ENCODE measurements at places on chromosomes 7 and 10. TPM values are rescaled to one million over a fixed set of nuclear protein-coding genes. Genes with fewer than 3 reads are reported as not detected.

Gene LBX1
- not detected for total RNA-seq

Gene EVX1
- 0.18 TPM for total RNA-seq

Gene SFRP4
- 4.3 TPM for total RNA-seq

Gene CHCHD1
- total RNA-seq: 59.1 TPM

Gene VWA2
- 0.03 TPM for total RNA-seq

Gene MORN4
- total RNA-seq: 8.0 TPM

Gene NPSR1
- not detected for total RNA-seq

Gene BTBD16
- total RNA-seq: 0.66 TPM

Gene MMD2
- not detected for total RNA-seq

Gene NEUROG3
- total RNA-seq: not detected

Gene LDB3
- total RNA-seq: 0.16 TPM

Gene FAM25G
- total RNA-seq: 0.73 TPM

Gene SFTPA1
- not detected for total RNA-seq

Gene AKR1C2
- total RNA-seq: 3,701 TPM
